ENCODE measurements at places on chromosomes 3 and 15.

DNA sequence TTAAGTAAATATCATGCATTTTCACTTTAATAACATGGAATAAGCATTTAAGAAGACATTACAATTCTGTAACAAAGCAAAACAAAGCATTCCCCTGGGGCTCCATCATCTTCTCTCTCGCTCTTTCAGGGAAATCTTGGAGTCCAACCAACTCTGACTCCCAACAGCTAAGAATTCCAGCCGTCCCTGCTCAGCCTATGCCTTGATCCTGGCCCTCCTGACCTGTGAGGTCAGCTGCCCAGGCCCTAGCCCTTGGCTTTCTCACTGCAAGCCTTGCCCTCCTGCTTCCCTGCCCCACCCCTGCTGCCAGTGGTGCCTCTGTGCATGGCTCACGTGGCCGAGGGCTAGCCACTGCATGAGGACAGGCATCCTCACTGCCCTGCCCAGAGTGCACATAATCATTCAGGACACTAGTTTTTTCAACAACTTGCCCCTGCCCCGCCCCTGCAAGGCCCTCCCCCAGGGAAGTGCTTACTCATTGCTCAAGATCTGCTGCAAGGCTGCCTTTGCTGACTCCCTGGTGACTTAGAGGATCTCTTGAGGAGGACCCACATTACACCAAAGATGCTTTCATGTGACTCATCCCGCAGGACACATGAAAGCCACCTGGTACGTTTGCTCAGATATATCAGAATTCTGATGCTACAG, 37.6 kb downstream of the MTMR10 start:
- no peak for DNase-seq

- DNase-seq, result no peak
Observed at GRCh38 chr15:101049282-101049681, 130.1 kb downstream of the LRRK1 start.

DNA sequence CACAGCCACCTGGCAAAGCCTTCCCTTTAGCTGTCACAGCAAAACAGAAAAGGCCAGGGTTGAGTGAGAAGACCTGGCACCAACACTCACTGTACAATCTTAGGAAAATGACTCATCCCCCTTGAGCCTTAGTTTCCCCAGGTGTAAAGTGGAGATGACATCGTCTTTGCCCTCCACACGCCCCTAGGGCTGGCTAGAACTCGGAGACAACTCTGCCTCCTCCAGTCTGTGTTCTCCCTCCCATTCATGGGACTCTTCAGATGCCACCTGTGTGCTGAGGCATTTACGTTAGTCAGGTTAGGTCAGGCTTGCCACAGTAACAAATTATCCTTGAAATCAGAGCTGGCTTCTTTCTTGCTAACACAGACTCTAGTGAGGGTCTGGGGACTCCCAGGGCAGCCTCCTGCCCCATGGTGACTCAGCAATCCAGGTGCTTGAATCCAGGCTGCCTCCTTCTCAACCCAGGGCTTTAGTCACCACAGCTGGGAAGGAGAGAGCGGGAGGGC, 252.6 kb downstream of the PLCL2 start:
- no peak for DNase-seq

GRCh38 chr15:28107111-28107903, 8.2 kb upstream of the OCA2 start:
- no peak for DNase-seq

DNA sequence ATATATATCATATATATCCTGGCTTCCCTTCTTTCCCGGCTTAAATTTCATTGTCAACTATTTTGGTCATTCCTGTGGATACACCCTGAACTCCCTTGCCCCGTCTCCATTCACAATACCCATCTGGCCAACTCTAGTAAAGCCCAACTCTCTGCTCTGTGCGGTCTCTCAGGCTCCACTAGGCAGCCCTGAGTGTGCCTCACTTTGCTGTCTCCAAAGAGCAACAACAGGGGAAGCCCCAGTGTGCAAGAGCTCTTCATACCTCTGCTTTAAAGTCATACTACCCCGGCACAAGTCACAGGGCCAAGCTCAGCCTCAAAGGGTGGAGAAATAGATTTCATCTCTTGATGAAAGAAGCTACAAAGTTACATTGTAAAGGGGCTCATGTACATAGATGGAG, 18.9 kb upstream of the FEM1B start:
- DNase-seq, result no peak

DNA sequence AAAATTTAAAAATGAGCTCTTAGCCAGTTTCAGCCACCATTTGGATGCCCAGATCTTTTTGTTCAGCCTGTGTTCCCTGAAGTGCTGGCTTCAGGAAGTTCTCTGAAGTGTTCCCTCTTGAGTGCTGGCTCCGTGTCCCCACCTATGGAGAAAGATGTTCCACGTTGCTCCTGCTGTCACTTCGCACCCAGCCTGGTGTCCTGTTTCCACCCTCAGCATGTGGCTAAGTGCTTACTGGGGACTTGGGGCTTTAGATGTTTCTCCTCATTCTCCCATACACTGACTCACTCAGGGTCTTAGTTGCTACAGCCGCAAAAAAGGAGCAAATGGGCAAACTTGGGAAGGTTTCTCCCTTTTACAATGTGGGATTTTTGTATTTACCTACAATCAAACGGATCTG, 16.6 kb downstream of the CHCHD6 start:
- DNase-seq, result no peak

DNA sequence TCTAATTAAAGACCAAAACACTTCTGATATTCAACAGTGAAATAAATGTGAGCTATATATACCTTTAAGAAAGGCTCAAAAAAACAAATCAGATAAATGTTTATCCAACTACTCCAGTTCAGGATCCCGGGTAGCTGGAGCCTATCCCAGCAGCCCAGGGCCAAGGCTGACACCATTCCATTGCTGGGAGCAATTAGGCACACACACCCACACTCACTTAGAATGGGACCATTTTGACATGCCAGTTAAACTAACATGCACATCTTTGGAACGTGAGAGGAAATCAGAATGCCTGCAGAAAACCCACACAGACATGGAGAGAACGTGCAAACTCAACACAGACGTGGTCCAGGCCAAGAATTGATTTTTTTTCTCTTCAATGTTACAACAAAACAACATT, 30.0 kb upstream of the PLSCR4 start:
- no peak for DNase-seq
